ENCODE measurements at places on chromosomes 5 and 9.

GRCh38 chr9:114893221-114894010 is 37.0 kb downstream of the TNFSF8 start:
- DNase-seq, result peak; percentile 63

DNA sequence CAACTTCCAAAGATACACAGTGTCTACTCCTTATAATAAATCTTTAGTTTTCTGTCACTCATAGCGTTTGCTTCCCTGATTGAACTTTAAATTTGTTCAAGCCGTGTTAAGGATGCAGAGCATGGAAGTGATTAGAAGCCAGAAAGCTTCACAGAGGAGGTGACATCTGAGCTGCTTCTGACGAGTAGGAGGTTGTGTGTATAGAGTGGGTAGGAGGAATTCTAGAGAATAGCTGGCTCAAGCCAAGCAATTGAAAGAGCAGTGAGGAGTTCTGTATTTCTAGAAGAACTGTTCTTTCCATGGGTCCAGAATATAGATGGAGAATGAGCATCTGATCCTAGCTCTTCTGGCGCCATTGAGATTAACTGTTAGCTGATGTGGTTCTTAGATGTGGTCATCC is 6.0 kb downstream of the NUDT2 start:
- no peak for DNase-seq

- DNase-seq, result no peak
Measured at GRCh38 chr9:132645306-132645705, 24.5 kb downstream of the DDX31 start.

DNA sequence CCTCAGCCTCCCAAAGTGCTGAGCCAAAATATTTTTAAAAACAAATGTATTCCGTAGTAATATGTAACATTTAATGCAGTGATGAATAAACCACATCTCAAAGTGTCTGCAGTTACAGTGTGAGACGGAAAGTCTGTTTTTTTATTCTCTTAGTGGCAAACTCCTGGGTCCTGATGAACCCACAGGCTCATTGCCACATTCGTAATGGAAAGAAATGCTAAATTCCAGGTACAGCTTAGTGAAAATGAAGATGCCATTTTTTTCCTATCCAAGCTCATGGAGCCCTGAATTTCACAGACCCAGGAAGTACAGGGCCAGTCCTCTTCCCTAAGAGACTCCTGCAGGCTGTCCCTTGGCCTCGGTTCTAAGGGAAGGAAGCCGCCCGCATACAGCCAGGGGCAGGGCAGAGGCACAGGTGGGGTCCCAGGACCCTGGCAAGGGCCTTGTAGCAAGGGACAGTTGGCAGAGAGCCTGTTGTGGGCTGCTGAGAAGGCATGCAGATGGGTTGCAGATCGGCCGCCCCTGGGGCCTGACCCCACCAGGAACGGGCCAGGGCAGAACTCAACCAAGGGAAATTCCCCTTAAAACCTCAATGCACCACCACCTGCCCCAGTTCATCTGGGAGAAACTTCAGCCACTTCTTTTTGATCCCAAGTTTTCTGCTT is 36.2 kb downstream of the IPPK start:
- no peak for DNase-seq

- no peak for DNase-seq
Measured at GRCh38 chr9:134462318-134462717, 136.1 kb downstream of the RXRA start.

DNA sequence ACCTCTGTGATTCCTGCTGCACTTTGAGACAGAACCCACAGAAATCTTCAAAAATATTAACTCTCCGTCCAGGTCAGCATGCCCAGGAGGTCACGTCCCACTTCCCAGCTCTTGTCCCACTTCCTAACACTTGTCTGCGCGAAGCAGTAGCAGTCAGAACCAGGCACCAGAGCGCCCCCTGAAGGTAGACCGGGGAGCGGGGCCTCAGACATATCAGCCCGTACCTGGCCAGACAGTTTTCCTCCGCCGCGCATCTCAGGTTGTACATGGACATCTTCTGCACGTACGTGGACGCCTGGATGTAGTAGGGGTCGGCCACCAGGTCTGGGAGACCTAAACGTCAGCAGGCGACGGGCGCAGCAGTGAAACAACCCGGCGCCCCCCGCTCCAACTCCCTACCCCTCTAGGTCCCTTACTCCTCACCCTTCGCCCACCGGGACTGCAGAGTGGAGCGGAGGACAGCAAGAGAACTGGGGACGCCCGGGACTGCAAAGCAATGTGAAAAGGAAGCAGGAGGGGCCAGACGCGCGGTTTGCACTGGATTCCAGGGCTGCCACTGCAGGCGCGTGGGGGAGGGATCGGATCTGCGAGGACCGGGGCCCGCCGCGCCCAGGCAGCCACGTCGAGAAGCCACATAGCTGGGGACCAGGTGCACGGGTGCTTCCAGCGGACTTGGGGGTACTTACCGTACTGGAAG is 1.2 kb downstream of the LOX start:
- DNase-seq, result peak; percentile 9

GRCh38 chr9:14389146-14389545 is 75.2 kb upstream of the NFIB start:
- no peak for DNase-seq

GRCh38 chr5:76207120-76207519 is 123.9 kb downstream of the SV2C start:
- DNase-seq, result no peak

GRCh38 chr9:114889802-114890224 is 40.6 kb downstream of the TNFSF8 start:
- no peak for DNase-seq

DNA sequence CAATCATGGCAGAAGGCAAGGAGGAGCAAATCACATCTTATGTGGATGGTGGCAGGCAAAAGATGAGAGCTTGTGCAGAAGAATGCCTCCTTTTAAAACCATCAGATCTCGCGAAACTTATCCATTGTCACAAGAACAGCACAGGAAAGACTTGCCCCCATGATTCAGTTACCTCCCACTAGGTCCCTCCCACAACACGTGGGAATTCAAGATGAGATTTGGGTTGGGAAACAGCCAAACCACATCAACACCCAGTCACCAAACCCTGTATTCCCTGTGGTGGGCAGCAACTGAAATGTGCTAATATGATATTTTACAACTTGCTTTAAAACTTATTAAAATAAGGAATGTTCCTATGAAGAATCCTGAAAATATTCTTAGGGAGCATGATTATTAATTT is 54.2 kb downstream of the RASGRF2 start:
- DNase-seq, result no peak

- DNase-seq, result no peak
Measured at GRCh38 chr5:177089127-177089526, 2.4 kb downstream of the FGFR4 start.

- DNase-seq, result no peak
Measured at GRCh38 chr5:94276048-94276447, 342.4 kb downstream of the KIAA0825 start.

GRCh38 chr9:5988265-5988664 is 27.2 kb downstream of the RANBP6 start:
- no peak for DNase-seq

DNA sequence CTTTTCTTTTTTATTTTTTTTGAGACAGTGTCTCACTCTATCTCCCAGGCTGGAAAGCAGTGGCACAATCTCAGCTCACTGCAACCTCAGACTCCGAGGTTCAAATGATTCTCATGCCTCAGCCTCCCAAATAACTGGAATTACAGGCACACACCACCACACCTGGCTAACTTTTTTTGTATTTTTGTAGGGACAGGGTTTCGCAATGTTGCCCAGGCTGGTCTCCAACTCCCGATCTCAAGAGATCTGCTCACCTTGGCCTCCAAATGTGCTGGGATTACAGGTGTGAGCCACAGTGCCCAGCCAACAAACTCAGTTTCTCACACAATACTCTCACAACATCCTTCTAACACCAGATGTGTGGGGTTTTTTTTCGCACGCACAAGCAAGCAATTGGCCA is 22.1 kb downstream of the AFF4 start:
- no peak for DNase-seq

DNA sequence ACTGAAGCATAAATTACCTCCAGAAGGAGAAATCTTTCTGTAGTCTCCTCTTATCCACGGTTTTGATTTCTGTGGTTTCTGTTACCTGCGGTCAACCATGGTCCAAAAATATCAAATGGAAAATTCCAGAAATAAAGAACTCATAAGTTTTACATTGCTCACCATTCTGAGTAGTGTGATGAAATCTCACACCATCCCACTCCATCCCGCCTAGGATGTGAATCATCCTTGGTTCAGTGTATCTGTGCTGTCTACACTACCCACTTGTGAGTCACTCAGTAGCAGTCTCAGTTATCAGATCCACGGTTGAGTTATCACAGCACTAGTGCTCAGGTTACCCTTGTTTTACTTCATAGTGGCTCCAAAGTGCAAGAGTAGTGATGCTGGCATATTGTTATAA is 371.2 kb downstream of the NFIB start:
- DNase-seq, result no peak

GRCh38 chr9:78680196-78680595 is 383.3 kb downstream of the PSAT1 start:
- no peak for DNase-seq

- no peak for DNase-seq
Measured at GRCh38 chr9:109046346-109046745, 33.0 kb upstream of the CTNNAL1 start.

DNA sequence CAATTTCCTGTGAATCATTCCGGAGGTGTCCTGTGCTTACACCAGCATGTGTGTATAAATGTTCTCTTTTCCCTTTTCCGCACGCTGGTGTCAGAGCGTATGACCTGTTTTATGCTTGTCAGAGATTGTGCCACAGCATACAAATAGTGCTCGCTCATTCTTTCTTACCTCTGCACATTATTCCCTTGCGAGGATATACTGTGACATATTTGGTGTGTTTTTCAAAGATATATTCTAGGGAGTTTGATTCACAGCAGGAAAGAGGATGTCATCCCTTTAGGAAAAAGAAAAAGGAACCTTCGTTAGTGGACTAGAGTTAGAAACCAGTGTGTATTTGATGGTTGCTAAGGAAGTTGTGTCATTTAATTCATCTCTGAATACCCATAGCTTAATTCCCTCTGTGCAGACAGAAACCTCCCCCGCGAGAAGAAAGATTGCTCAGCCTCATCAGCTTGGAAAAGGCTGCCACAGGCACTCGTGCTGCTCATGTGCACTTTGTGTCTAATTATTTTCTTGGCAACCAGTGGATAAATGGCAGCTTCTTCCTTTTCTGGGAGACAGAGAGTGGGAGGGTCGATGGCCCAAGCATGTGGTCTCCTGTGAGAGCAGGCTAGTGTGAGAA is 14.7 kb upstream of the CCIN start:
- DNase-seq, result no peak

- DNase-seq, result no peak
Measured at GRCh38 chr9:77556396-77556795, 91.7 kb downstream of the GNA14 start.

DNA sequence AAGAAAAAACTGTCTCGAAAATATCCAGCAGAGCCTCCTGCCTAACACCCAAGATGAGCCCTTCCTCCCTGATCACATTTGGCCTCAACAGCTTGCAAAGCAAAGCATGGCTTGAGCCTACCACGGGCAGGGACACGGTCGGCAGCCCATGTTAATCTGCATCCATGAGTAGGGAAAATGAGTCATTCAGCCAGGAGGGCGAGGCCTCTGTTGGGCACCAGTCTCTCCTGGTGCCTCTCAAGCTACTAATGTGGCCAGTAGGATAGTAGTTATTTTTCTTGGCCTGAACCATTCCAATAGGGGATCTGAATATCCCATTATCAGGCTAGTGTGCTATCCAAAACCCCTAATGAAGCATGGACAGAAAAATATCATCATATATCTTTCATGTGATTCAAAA is 43.0 kb upstream of the SHB start:
- no peak for DNase-seq

DNA sequence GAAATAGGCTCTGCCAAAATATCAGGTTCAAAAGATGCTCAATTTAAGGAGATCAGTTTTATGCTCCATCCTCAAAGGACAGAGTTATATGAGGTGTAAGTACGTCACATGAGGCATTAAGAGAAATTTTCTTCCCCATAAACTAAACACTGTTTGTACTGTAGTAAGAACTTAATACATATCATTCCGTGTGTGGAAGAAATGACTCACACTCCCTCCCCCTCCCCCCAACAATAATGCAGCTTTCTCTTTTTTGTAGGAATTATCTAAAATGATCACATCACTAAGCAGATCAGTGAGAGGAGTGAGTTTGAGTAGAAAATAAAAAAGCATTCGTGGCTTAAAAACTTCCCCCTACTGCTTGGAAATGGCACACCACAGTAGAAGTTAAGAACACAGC is 2.2 kb downstream of the CDH12 start:
- DNase-seq, result no peak

DNA sequence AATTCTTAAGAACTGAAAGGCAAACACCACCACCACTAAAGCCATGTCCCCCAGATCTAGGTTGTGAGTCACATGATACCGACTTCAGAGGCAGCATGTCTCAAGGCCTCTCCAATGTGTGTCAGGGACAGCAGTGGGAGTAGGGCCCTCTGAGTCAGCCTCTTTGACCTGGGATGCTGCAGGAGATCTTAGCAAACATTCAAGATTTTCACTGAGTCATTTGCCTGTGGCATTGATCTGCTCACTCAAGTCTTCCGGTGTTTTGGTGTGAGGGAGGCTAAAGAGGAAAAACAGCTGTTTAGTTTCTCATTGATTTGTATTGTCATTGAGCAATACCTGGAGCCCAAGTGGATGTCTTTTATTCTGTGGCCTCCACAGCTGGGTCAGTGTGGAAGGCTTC is 36.1 kb downstream of the TMC1 start:
- DNase-seq, result peak; percentile 66

DNA sequence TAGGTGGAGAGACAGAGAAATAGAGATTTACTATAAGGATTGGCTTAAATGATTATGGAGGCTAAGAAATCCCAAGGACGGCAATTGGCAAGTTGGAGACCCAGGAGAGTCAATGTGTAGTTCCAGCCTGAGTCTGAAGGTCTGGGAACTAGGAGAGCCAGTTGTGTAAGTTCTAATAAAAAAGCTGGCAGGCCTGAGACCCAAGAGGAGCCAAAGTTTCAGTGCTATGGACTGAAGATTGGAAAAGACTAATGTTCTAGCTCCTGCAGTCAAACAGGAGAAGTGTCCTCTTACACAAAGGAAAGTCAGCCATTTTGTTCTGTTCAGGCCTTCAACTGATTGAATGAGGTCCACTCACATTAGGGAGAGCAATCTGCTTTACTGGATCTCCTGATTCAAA is 50.0 kb downstream of the NMUR2 start:
- DNase-seq, result no peak

DNA sequence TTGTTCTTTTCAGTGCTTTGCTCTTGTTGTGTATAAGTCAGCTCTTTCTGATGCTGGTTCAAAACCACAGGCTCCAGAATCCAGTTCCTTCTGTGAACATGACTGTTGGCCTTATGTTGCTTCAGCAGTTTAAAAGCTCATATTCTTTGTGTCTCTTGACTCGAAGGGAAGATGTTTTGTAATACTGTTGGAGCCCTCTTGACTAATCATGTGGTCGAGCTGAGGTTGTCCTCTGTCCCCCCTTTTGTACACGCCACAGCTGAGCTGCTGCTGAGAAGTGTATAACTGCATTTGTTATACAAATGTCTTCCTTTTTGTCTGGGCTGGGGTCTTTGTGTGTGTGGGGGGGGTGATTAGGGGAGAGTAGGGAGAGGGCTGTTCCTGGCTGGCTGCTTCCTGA is 35.8 kb downstream of the SLC36A1 start:
- no peak for DNase-seq

- DNase-seq, result no peak
Measured at GRCh38 chr9:136947955-136948510, 3.0 kb downstream of the C8G start.

- no peak for DNase-seq
Measured at GRCh38 chr5:122415030-122415800, 103.2 kb downstream of the SNCAIP start.

All from activated CD4-positive, alpha-beta T cell treated with anti-CD3 and anti-CD28 coated beads for 4 hours (primary cell).